ENCODE measurements at places on chromosomes 16 and 17.

GRCh38 chr16:624526-625070, 6.2 kb upstream of the WFIKKN1 start:
- DNase-seq, result no peak

DNA sequence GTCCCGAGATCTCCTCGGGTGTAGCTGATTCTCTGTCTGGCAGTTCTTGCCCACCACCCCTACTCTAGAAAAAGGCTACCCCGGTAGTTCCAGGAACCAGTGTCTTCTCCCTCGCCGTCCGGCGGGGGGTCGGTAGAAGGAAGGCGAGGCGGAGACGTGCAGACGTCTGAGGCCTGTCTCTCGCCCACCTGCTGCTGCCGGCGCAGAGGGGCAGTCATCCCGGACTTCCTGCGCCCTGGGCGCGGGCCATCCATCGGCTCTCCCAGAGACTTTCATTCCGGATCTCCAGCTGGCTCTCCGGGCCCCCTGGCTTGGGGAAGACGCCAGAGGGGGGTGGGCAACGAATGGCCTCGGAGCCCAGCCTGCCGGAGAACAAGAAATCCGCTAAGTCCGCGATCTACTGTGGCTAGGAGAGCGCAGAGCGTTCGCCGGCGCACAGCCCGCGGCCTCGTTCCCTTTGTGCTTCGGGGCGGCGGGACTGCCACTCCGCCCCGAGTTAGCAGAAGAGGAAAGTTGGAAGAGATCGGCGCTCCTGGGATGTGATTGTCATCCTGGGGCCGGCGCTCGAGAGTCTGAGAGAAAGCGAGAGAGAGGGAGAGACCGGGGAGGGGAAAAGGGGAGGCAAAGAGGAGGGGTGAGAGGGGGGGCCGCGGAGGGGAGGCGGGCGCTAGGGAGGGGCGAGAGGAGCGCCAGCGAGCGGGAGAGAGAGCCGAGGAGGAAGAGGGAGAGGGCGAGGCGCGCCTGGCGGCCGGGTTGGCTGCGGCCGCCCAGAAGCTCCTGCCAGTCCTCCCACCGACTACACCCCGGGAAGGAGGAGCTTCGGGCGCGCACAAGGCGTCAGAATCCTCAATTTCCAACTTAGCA, at the start of gene IRX5:
TSS of gene IRX5 (plus strand) at position 861 of the 864 bp plus-strand sequence. CDS start 334 bp downstream, outside the sequence.
- DNase-seq, result no peak

DNA sequence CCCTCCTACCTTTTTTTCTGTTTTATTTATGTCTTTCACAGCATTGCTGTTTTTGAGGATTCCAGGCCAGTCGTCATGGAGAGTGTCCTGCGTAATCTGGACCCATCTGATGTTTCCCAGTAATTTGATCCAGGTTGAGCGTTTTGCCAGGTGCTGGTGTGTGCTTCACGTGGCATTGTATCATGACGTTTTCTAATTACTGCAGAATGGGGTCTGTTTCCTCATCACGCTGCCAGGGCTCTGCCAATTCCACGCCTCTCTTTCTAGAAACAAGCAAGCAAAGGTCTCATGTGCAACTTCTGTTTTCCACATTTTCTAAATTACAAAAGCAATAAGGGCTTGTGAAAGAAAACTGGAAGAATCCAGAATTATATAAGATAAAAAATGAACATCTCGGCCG, 28.3 kb upstream of the BHLHA9 start:
- no peak for DNase-seq

GRCh38 chr16:56477096-56477878, 25.9 kb downstream of the OGFOD1 start:
- DNase-seq, result no peak

DNA sequence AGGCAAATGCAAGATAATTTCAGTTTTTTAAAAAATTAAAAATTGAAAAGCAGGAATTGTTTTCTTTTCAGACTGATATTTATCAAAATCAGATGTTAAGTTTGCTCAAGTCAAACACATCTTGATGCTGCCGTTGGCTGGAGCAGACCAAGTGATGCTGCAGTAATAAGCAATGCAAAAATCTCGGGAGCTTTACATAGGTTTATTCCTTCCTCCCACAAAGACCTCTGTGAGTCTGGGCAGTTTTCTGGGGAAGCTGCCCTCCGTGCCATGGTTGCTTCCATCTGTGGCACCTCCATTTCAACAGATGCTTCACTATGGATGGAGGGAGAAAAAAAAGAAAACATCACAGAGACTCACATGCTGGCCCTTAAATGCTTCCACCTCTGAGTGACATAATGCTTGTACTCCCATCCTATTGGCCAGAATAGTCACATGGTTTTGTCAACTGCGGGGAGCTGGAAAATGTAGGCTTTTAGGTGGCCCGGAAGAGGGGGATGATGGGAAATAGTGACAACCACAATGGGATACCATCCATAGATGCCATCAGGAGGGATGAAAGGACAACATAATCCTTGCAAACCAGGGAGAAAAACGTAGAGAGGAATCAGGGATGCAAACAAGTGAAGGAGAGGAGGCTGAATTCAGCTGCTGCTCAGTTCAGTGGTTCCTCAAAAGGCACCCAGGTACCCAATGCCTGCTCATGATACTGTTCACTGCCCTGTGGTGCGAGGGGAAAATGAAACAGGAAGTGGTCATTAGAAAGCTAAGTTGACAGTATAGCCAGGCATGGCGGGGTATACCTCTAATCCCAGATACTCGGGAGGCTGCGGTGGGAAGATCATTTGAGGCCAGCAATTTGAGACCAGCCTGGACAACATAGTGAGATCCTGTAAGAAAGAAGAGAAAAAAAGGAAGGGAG, 13.5 kb upstream of the ERCC4 start:
- DNase-seq, result peak; percentile 56

DNA sequence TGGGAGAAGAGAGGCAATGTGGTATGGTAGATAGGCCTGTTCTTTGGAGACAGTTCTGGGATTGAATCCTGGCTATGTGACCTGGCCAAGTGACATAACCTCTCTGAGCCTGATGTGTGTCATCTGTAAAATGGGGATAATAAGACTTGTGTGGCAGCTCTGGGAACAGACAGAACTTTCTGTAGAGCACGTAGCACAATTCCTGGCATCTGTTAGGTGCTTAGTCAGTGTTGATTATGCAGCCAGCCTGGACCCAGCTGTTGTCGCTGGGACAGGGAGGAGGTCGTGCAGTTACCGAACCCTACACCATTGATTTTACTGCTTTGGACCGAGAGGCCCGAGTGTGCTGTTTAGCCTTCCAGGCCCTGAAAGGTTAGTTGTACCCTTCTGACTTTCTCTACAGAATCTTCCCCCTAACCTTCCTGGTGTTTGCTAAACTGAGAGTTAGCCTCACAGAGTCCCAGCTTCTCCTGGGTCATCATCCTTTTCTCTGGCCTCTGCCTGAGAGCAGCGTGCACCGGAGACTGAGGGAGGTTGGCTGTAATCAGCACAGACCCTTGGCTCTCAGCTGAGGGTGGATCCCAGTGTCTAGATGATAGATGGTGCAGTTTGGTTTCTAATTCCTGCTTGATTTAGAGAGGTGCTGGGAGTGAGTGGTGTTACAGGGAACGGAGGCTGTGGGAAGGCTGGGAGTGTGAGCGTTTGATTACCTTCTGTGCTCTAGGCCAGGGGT, 31.9 kb downstream of the MSI2 start:
- DNase-seq, result no peak

GRCh38 chr16:55559233-55559632, 7.3 kb upstream of the CAPNS2 start:
- no peak for DNase-seq

GRCh38 chr17:27384726-27385125, 71.5 kb upstream of the KSR1 start:
- DNase-seq, result no peak

DNA sequence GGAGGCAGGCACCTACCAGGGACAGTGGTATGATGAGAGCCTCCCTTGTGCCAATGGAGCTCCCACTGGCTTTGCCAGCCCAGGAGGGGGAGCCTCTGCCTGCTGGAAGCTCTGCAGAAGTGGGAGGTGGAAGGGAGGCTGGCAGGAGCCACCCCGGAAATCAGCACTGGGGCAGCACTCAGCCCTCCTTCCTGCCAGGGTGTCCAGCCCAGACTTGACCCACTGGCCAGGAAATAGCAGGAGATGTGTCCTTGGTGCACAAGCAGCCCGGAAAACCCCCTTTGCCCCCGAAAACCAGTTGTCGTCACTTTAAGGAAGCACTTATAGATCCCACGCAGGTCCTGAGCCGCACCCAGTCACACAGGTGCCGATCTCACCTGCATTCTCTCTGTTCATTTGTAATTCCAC, 49.3 kb upstream of the CACNG4 start:
- DNase-seq, result no peak

- peak; percentile 84 for DNase-seq
These were observed 6.1 kb upstream of the STAC2 start for GRCh38 chr17:39231591-39232551.

GRCh38 chr16:85759136-85759535, 8.2 kb upstream of the C16orf74 start:
- DNase-seq, result peak; percentile 69

- no peak for DNase-seq
These were observed 4.1 kb downstream of the NAT9 start for GRCh38 chr17:74772053-74772452.

DNA sequence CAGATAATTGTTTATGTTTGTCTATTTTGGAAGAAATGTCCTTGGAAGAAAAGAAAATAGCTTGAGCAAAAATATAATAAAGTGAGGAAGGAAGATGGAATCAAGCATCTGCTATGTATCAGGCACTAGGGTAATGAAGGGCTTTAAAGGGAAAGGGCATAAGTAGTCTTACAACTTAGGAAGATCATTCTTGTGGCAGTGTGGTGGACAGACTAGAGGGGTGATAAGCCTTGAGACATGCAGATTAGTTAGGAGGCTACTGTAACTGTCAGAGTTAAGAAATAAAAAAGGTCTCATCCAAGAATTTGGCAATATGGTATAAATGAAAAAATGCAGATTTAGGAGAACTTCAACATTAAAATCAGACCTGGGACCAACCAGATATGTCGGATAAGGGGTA, 14.9 kb downstream of the FAM222B start:
- DNase-seq, result no peak

- no peak for DNase-seq
These were observed 24.7 kb downstream of the NGFR start for GRCh38 chr17:49519781-49520180.

DNA sequence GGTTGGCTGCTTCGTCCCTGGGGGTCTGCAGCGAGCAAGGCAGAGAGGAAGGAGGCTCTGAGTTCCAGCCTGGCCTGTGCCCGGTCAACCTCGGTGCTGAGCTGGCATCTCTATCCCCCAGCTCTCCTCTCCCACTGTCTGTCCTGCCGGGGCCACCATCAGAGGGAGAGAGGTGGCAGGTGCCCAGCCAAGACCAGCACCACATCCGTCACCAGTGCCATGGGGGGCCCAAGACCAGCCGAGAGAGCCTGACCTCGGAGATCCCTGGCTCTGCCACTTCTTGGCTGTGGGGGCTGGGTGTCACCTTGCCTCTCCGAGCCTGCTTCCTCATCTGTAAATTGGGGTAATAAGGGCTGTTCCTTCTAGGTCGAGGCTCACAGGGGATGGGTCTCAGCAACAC, 560 bp upstream of the P2RX1 start:
- DNase-seq, result no peak

DNA sequence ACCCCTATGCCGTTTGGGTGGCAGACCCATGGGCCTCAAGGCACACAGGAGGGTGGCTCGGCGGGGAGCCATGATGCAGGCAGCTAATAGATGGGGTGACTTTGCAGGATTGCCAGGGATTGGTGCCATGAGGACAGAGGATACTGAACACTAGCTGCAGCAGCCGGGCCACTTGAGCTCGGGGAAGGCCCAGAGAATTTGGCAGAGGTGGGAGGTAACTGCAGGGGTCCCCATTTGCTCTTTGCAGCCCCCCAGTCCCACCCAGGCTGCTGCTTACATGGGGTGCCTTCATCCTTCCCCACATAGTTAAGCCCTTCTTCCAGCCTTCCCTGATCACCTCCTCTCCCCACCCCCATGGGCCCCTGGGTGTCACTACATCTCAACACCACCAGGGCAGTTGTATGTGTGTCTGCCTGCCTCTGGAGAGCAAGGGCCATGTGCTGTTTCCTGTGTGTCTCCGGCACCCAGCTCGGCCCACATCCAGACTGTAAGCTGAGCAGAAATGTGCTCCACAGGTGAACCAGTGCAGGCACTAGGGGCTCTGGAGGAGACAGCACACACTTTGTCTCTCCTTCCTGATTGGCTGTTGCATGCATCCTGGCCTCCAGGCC, 52.0 kb downstream of the SREBF1 start:
- no peak for DNase-seq

- no peak for DNase-seq
These were observed 44.1 kb downstream of the LMF1 start for GRCh38 chr16:926715-927114.

DNA sequence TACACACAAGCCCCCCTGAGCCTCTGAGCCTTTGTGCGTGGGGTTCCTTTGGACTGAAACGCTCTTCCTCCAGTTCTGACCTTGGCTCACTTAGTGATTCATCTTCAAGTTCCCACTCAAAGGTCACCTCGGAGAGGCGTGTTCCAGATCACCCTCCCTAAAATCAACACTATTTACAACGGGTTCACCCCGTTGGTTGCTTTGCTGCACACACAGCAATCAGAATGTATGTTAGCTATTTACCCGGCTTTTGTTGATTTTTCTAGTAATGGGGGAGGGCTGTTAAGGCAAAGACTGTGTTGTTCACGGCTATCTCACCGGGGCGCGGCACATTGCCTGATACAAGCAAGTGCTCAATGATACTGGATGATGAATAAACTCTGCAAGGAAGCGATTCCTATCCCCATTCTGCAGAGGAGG, 977 bp downstream of the NAGPA start:
- DNase-seq, result no peak

GRCh38 chr17:72588561-72588960, 467.7 kb downstream of the SOX9 start:
- no peak for DNase-seq

- no peak for DNase-seq
These were observed 25.2 kb upstream of the CIBAR2 start for GRCh38 chr16:85137323-85138072.

DNA sequence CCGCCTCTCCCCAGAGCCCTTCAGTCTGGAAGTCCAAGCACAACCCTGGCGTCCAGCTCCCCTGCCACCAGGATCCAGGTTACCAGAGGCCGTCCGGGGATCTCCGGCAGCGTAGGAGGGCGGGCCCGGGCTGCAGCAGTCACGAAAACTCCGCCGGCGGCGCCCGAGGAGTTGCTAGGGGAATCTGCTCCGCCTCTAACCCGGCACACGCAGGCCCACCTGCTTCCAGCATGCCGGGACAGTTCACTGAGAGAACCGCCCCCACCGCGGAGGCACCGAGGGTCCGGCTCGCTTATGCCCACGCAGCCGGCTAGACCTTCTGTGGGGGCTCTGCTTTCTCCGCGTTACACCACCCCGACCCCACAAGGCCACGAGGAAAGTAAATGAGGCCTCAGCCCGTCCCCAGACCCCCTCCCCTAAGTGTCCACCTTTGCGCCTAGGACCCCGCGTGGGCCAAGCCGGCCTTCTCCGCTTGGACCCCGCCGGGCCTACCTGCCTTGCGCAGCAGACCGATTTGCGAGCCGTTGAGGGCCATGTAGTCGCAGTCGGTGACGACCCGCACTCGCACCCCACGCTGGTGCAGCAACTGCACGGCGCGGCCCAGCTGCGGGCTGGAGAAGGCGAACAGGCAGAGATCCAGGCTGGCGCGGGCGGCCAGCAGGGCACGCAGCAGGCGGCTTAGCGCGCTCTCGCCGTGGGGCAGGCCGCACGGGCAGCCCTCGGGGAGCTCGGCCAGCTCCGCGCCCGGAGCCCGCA, 587 bp downstream of the PLD6 start:
- DNase-seq, result peak; percentile 76

Data from germinal center (tissue), 1 donor.